ENCODE measurements at places on chromosomes 16 and 17. TPM values are rescaled to one million over a fixed set of nuclear protein-coding genes. Genes with fewer than 3 reads are reported as not detected.

DNA sequence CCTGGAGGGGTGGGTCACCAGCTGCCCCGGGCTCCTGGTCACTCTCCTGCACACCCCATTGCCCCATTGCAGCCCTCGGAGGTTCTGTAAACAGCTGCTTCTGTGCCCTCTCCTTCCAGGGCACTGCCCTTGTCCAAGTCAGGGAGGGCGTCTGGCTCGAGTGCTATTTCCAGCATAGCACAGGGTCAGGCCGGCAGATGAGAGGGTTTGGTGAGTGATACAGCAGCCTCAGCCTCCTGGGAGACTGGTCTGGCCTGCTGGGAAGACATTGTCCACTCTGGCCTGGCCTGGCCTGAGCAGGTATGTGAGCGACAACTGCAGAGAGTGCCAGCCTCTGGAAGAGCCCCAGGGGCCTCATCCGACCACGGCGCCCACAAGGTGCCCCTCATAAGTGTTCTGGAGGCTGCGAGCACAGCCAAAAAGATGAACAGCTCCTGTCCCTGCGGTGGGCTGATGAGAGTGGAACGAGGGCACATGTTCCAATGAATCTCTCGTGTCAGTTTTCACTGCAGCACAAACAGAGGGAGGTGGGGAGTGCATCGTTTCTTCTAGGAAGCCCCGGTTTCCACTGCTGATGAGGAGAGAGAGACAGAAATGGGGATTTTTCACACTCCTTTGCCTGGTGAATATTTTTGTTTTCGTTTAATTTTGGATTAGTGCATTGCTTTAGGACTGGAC, 105.8 kb upstream of the SDK2 start:
- no peak overlapping the region for H3K4me3 ChIP-seq
- DNase-seq = no peak
- no peak overlapping the region for H3K27ac ChIP-seq
- no peaks in the 10 kb centered on the region for H3K27me3 ChIP-seq
- no peaks in the 10 kb centered on the region for H3K4me1 ChIP-seq

DNA sequence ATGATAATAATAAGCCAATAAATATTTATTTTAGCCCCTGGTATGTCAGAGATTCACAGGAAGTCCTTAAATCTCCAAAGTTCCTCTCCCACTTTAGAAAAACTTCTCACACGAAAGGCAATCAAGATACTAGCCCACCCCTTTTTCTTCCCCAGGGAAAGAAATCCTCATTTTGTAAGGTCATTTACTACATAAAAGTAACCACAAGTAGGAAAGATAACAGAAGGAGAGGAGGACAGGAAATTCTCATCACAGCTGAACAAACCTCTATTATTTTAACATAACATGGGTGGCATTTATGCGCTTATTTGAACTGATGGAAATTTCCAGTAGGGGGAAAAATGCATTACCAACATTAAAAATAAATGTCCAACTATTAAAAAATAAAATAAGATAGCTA, 3.4 kb downstream of the FAM222B start:
- no peak for DNase-seq
- H3K4me3 ChIP-seq = no peak overlapping the region
- H3K36me3 ChIP-seq = no peaks in the 10 kb centered on the region
- no peaks in the 10 kb centered on the region for H3K27me3 ChIP-seq
- H3K27ac ChIP-seq = no peak overlapping the region

TBC1D3B gene
- total RNA-seq = 6.7 TPM

- H3K4me1 ChIP-seq = no peaks in the 10 kb centered on the region
- H3K27me3 ChIP-seq = no peaks in the 10 kb centered on the region
- H3K4me3 ChIP-seq = no peak overlapping the region
- no peaks in the 10 kb centered on the region for H3K36me3 ChIP-seq
- DNase-seq = no peak
Measured at GRCh38 chr16:83744441-83744981, 63.3 kb upstream of the HSBP1 start.

DNA sequence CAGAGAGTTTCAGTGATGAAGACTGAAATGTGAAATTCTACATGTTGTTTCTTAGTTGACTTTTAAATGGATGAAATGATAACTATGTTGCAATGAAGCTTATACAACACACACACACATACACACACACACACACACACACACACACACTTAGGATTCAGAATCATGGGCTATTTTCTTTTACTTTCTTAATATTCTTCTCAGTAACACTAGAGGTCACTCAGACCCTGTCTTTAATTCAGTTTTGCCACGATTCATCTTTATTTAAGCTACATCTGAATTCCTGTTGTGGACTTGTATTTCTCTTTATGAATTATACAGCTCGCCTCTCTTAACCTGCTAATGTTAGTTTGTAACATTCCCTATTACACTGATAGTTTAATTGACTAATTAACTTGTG, 109.6 kb upstream of the GOT2 start:
- H3K36me3 ChIP-seq = no peaks in the 10 kb centered on the region
- H3K27me3 ChIP-seq = no peaks in the 10 kb centered on the region
- H3K4me3 ChIP-seq = no peak overlapping the region
- no peaks in the 10 kb centered on the region for H3K4me1 ChIP-seq
- no peak overlapping the region for H3K27ac ChIP-seq

KRTAP9-8 gene
- not detected for total RNA-seq

DNA sequence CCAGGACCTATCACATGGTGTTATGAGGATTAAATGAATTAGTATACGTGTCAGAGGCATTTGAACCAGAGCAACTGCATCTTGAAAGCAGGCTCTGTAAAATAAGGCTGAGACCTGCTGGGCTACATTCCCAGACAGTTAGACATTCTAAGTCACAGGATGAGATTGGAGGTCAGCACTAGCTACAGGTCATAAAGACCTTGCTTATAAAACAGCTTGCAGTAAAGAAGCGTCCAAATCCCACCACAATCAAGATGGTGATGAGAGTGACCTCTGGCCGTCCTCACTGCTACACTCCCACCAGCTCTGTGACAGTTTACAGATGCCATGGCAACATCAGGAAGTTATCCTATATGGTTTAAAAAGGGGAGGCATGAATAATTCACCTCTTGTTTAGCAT, 71.8 kb downstream of the IRF8 start:
- H3K27ac ChIP-seq = no peak overlapping the region
- no peaks in the 10 kb centered on the region for H3K4me1 ChIP-seq
- no peaks in the 10 kb centered on the region for H3K36me3 ChIP-seq

GUCY2D gene
- total RNA-seq = 3.4 TPM

SMPD3 gene
- total RNA-seq = 0.79 TPM

All from left lung (tissue), 14 donors.